ENCODE measurements at places on chromosomes 3 and 15.

DNA sequence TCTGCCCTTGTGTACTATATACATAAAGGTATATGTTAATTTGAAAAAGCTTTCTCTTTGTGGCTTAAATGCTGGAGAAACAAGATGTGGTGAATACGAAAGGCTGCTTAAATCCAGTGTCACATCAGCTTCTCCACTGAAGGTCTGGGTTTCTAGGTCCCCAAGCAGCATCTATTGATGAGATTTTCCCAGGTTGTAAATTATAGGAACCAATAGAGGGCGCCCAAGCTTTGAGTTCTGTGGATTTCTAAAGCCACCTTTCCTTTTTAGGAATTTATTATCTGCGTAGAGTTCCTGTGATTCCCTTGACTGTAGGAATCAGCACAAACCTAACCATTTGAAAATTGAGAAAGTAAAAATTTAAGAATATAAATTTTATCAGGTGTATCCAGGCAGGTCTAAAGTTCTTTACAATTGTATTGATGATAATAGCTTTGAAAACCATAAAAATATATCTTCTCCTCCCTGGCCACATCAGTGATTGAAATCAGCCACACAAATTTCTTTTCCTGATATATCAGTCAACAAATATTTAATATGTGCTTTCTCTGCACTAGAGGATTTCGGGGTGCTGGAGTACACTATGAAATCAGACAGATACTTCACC is 88.3 kb upstream of the ADAMTSL3 start:
- peak; percentile 17 for DNase-seq

DNA sequence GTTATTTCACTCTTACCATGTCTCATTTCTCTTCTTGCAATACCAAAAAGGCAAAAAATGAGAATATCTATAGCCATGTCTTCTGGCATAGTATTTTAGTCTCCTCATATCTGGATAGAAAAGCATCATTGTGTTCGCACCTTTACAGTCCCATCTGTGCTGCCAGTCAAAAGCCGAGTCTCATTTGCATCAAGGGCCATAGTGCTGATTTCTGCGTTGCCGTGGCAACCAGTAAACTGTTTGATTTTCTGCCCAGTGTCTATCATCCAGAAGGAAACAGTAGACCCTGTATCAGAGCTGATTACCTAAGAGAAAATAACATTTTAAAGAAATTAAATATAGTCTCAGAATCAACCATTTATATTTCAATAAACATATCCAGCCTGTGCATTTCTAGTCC is 86.1 kb upstream of the SERPINI2 start:
- DNase-seq: no peak

DNA sequence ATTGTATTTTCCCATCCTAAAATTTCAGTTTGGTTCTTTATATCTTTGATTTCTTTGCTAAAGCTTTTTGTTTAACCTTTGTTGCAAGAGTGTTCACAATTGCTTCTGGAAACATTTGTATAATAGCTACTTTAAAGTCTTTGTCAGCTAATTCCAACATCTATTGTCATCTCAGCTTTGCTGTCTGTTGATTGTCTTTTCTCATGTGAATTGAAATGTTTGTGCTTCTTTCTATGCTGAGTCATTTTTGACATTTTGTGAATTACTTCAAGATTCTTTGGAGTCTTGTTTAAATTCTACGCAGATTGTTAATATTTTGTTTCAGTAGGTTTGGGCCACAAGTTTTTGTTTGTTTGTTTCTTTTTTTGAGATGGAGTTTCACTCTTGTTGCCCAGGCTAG is 73.2 kb downstream of the SUCNR1 start:
- DNase-seq: no peak

DNA sequence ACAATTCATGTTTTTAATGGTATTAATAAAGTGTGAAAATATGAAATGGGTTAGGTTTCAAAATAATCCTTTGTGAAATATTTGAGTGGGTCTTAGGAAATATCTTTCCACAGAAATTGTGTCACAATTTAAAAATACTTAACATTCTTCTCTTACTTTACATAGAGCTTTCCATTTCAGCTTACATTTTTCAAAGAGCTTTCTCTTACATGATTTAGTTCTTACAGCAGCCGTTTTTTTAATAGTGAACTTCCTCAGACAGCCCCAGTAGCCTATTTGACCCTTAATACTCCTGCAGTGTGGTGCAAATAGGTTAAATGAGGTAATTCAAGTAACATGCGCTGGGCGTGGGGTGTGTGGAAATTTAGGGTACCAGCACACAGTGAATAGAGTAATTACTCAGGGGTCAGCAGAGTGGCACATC is 21.8 kb downstream of the P2RY12 start:
- DNase-seq: no peak

- DNase-seq: no peak
These were observed 9.1 kb upstream of the SLC9C1 start for GRCh38 chr3:112302881-112303763.

Data from NCI-H2227 treated with DMSO at 0.1 percent for 48 hours (cell line).